ENCODE measurements at places on chromosomes 1 and 21.

- no peak for DNase-seq
Observed at GRCh38 chr1:183360473-183360872, 57.7 kb downstream of the NMNAT2 start.

- DNase-seq = no peak
Observed at GRCh38 chr21:45473496-45474322, 68.5 kb downstream of the SLC19A1 start.

DNA sequence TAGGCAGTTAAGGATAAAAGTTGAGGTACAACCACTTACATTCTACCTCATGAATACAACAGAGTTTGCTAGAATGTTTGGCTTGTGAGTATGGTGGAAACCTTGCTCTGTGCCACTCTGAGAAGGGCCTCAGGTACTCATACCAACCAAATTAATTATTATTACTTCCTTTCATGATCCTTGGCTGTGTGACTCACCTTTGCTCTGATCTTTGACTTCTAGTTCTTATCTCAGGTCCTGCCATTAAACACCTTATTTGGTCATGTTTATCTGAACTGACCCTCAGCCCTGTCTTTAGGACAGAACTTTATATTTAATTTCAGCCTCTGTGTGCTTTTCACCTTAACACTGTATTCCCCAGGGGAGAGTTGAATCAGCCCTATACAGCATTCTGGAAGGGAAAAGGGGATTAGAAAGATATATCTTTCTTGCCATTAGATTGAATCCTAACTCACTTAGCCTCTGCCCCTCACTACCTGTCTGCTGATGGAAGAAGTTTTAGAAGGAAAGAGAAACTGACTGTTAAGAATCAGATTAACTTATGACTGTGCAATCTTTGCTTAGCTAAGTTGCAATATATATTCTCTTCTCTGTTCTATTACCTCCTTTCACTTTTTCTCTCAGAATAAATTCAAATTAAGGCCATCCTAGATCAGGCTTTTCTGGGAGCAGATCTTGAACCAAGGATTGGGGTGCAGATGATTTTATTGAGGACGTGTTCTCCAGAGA lies 260.4 kb upstream of the DPYD start:
- no peak for DNase-seq

- DNase-seq = no peak
Observed at GRCh38 chr1:173447224-173447623, 29.9 kb upstream of the PRDX6 start.

DNA sequence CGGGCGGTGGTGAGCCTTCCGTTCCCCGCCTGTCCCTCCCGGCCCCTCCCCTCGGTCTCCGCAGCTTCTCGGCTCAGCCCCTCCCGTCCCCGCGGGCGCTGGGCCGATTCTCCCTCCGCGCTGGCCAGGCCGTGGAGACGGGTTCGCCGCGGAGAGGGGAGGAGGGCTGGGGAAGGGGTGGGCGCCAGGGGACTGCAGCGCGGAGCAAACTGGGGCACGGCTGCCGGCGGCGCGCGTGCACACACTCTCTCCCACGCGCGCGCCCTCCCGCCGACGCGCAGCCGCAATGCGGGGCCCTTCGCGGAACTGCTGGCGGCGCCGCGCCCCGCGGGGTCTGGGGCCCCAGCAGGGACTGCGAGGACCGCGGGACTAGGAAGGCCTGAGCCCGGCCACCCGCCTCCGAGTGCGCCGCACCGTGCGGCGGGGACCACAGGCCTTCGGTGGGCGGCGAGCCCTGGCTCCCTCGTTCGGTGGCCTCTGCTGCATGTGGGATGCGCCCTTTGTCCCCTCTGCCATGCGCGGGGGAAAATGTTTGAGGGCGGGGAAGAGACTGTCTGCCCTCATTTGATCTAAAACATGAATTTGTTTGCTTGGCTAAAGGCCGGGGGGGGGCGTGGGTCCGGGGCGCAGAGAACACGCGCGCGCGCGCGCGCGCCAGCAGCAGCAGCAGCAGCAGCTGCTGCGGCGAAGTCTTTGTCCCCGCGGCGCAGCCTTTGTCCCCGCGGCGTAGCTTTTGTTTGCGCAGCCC lies 90.7 kb upstream of the VAMP3 start:
- no peak for DNase-seq

DNA sequence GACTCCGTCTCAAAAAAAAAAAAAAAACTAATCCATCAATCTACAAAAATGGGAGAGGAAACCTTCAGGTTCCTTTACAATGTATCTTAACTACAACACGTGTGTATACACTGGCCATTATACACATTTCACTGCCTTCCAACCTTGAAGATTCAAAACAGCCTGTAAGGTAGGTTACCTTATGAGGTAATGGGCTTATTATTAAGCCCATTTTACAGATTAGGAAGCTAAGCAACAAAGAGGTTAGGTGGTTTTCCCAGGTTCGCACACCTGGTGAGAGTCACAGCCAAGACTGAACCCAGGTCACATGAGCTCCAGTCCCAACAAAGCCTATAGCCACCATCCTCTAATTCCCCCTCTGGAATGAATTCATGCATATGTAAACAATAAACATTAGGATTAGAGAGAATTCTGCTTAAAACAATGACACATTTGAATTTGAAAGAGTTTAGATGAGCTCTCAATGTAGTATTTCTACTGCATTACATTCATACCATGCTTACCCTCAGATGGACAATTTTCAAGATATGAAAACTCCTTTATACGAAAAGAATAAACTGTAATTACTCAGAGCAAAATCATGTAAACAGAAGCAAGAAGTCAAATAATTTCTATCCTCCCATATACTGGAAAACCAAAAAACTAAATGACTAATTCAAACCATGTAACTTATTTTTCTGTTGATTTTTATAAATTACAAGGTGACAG lies 54.8 kb downstream of the EIF4G3 start:
- DNase-seq = no peak

DNA sequence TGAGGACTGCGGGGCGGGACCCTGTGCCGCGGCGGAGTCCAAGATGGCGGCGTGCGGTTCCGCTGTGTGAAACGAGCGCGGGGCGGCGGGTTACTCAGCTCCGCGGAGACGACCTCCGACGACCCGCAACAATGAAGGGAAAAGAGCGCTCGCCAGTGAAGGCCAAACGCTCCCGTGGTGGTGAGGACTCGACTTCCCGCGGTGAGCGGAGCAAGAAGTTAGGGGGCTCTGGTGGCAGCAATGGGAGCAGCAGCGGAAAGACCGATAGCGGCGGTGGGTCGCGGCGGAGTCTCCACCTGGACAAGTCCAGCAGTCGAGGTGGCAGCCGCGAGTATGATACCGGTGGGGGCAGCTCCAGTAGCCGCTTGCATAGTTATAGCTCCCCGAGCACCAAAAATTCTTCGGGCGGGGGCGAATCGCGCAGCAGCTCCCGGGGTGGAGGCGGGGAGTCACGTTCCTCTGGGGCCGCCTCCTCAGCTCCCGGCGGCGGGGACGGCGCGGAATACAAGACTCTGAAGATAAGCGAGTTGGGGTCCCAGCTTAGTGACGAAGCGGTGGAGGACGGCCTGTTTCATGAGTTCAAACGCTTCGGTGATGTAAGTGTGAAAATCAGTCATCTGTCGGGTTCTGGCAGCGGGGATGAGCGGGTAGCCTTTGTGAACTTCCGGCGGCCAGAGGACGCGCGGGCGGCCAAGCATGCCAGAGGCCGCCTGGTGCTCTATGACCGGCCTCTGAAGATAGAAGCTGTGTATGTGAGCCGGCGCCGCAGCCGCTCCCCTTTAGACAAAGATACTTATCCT lies 430 bp downstream of the RBM15 start:
- peak; percentile 36 for DNase-seq

- DNase-seq = no peak
Observed at GRCh38 chr1:18088077-18088594, 19.5 kb upstream of the IGSF21 start.

DNA sequence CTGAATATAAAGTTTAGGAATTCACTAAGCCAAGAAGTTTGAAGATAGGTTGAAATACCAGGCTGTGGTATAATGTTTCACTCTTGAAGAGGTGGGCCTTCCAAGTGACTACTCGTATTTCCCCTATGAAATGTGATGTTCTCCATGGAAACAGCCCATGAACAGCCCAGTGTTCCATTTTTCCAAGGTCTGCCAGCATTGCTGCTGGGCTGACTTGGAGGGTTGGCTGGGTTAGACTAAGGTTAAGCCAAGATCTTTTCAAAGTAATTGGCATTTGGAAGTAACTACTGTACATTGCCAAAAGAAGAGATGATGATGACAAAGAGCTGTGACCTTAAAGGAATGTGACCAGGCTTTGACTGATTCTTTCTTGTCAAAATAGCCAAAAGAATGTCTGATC lies 73.8 kb downstream of the RPE65 start:
- DNase-seq = no peak

GRCh38 chr1:86396498-86396890 lies 371 bp upstream of the ODF2L start:
- no peak for DNase-seq

- DNase-seq = no peak
Observed at GRCh38 chr21:39483917-39484316, 32.1 kb downstream of the SH3BGR start.

DNA sequence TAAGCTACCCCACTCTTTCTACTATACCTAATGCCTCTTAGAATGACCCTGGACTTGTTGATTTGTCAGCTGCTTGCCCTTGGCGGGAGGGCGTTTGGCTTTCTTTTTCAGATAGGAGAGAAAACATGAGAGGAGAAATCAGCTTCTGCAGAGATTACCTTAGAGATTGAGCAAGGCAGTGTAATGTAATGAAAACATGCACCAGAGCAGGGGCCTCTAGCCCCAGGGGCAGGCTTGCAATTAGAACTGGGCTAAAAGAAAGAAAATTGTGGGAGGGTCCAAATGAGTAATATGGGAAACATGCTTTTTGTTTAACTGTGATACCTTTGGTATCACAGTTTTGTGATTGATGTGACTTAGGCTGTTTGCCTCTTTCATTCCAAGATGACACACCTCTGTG lies 89.7 kb downstream of the PBX1 start:
- DNase-seq = no peak

- DNase-seq = no peak
Observed at GRCh38 chr1:34178072-34178471, 1.4 kb downstream of the C1orf94 start.

GRCh38 chr1:171981303-171981702 lies 140.0 kb downstream of the DNM3 start:
- no peak for DNase-seq

- DNase-seq = no peak
Observed at GRCh38 chr1:36162680-36163239, 6.8 kb downstream of the MAP7D1 start.

- DNase-seq = no peak
Observed at GRCh38 chr1:86872086-86872485, 41.8 kb downstream of the SELENOF start.

GRCh38 chr1:45394342-45394741 lies 54.1 kb upstream of the MUTYH start:
- no peak for DNase-seq

- DNase-seq = no peak
Observed at GRCh38 chr1:39687243-39687642, 4.0 kb downstream of the HPCAL4 start.

- DNase-seq = no peak
Observed at GRCh38 chr1:201255479-201256362, 27.6 kb upstream of the PKP1 start.

DNA sequence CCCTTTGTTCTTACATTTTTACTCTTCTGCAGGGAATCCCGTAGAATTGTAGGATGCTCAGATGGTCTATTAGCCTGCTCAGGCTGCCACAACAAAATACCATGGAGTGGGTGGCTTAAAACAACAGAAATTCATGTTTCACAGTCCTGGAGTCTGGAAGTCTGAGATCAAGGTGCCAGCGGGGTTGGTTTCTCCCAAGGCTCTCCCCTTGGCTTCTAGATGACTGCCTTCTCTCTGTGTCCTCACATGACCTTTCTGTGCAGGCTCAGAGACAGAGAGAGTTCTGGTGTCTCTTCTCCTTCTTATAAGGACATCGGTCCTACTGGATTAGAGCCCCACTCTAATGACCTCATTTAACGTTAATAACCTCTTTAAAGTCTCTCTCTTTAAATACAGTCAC lies 41.7 kb downstream of the HUNK start:
- DNase-seq = no peak

DNA sequence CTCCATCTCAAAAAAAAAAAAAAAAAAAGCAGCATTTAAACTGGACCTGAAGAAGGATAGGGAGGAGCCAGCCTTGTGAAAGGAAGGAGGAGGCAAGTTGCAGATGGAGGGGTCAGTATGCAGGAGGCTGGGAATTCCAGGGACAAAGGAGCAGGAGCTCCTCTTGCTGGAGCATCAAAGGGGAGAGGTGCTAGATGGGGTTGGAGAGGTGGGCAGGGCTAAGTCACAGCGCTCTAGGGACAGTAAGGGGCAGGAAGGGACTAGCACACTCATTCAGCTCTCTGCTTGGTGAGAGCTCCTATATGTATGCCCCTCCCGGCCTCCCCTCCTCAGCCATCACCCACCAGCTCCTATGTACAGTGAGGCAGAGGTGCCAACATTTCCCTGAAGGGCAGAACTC lies 26.8 kb downstream of the MAP7D1 start:
- DNase-seq = no peak

GRCh38 chr1:113648478-113648877 lies 110.8 kb downstream of the PHTF1 start:
- DNase-seq = no peak

GRCh38 chr1:43564551-43565348 lies 34.1 kb downstream of the PTPRF start:
- DNase-seq = no peak

GRCh38 chr1:75615613-75616435 lies 4.9 kb upstream of the SLC44A5 start:
- DNase-seq = no peak

DNA sequence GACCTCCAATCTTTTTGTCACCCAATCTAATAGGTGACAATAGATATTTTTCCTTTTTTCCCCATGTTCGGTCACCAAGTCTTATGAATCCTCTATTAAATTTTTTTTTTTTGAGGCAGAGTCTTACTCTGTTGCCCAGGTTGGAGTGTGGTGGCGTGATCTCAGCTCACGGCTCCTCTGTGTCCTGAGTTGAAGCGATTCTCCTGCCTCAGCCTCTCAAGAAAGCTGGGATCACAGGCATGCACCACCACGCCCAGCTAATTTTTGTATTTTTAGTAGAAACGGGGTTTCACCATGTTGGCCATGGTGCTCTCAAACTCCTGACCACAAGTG lies 42.5 kb upstream of the MTF1 start:
- no peak for DNase-seq

GRCh38 chr1:110952031-110952430 lies 11.7 kb downstream of the LRIF1 start:
- DNase-seq = no peak

GRCh38 chr1:154774175-154774855 lies 95.8 kb downstream of the KCNN3 start:
- DNase-seq = no peak

- no peak for DNase-seq
Observed at GRCh38 chr1:31426249-31426922, 13.4 kb downstream of the SERINC2 start.

- no peak for DNase-seq
Observed at GRCh38 chr1:64976361-64976760, 10.0 kb upstream of the JAK1 start.

DNA sequence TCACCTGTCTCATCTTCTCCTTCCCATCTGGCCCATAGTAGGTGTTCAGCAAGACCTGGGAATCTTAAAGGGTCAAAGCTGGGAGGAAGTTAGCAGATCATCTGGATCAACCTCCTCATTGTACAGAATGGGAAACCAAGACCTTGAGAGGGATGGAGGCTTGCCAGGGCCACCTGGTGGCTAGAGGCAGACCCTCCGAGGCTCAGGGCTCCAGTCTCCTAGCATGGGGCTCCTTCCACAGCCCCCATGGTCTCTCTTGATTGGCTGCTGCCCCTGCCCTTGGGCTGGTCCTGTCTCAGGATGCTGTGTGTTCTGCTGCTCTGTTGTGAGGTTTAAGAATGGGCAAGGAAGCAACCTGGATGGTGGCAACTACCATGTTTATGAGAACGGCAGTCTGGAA lies 68.7 kb upstream of the CNTN2 start:
- DNase-seq = no peak

- no peak for DNase-seq
Observed at GRCh38 chr1:45840704-45841103, 37.3 kb downstream of the MAST2 start.

All from stimulated activated CD8-positive, alpha-beta memory T cell treated with anti-CD3 and anti-CD28 coated beads, Interleukin-2, amount 100 ng/mL, for 1 hour (primary cell).